ENCODE measurements at places on chromosomes 4 and X.

DNA sequence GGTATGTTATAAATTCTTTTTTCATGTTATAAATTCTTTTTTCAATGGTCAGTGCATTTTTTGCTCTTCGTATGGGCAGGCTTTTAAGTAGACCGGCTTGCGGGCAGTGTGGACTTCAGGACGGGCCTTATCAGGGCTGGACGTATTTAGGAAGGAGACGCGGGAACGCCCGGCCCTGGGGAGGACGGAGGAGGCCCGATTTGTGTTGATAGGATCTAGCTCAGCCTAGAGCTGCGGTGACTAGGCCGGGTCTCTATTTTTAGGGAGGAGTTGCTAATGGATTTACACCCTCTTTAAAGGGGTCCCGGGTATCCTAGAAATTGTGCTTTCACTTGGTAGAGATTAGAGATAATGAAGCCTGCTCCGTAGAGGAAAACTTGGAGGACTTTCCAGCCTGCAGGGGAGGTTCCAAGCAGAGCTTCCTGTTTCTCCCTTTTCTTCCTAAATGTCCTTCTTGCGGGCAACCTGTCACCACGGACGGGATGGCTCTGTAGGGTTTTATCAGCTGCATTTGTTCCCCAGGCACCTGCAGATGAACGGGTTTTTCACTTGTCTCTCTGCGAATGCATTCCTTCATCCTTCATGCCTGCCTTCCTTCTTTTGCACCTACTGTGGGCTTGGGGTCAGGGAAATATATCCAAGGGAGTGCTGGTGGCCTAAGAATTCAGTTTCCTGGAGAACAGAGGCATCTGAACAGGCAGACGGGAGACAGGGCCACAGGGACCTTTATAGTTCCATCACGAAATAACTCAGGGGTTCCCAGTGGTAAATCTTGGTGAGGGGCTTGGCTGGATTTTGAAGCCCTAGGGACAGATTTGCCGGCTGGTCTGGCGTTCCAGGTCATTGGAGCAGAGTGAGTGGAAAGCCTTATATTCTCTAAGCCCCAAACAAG lies 1.4 kb downstream of the CD99 start:
- DNase-seq = no peak

DNA sequence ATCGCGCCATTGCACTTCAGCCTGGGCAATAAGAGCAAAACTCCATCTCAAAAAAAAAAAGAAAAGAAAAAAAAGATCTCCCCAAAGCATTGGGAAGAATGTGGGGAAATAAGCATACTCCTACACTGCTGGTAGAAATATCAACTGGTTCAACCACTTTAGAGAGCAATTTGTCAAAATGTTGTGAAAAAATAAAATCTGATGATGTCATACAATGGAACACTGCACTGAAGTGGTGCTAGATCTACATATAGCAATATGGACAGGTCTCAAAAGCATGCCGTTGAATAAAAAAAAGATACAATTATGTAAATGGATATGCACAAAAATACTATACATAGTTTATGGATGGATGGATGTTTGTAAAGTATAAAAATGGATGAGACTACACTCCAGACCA lies 18.3 kb upstream of the HUWE1 start:
- no peak for DNase-seq

- DNase-seq = no peak
Observed at GRCh38 chr4:2619459-2619858, 83.0 kb downstream of the FAM193A start.

DNA sequence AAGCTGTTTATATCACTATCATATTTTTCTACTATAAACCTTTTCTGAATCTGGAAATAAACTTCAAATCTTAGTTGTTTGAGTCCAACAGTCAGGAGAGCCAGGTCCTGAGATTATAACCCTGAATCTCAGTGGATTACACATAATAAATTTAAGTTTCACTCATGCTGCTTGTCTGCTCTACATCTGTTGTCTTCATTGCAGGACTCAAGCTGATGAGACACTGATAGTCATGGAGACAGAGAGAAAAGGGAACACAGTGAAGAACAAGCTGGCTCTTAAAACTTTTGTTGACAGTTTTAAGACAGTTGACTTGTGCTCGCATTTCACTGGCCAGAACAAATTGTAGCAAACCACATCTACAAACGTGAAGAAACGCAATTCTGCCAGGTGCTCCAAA lies 327.0 kb upstream of the CTSO start:
- DNase-seq = no peak

- DNase-seq = no peak
Observed at GRCh38 chr4:79197275-79198009, 128.4 kb downstream of the NAA11 start.

- DNase-seq = no peak
Observed at GRCh38 chr4:29540439-29541102, 1179.6 kb upstream of the PCDH7 start.

GRCh38 chr4:138393886-138394610 lies 151.9 kb upstream of the SLC7A11 start:
- no peak for DNase-seq

DNA sequence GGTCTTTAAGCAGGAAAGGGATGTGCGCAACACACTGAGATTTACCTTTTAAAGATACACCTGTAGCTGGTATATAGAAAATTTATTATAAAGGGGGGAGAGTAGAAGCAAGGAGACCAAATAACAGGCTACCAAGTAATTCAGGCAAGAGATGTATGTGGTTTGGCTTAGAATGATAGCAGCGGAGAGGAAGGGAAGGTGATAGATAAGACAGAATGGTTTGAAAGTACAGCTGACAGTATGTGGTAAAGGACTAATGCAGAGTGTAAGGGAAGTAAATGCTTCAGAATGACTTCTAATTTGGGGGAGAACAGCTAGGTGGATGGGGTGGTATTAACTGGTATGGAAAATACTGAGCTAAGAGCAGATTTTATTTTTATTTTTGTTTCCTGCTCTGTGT lies 308.9 kb downstream of the ANTXR2 start:
- no peak for DNase-seq

GRCh38 chr4:41476310-41476885 lies 61.6 kb upstream of the LIMCH1 start:
- no peak for DNase-seq

- no peak for DNase-seq
Observed at GRCh38 chrX:40579141-40579540, 1.6 kb upstream of the ATP6AP2 start.

DNA sequence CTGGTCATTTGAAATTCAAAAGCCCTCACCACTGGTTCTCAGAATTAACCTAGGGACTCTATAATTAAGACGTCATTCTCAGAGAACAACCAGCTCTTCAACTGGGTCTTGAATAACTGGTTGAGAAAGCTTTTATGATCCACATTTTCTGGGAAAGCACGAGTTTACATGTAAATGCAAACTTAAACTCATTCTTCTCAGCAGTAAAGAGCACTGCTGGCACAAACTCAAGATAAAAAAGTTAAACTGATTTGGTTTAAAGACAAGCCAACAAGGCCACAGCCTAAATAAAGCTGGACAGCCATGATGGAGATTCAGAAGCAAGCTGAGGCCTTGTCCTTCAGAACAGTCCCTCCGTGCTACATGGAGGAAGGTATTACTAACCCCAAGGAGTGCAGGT lies 13.2 kb downstream of the BST1 start:
- no peak for DNase-seq

GRCh38 chr4:65918212-65918611 lies 247.9 kb upstream of the EPHA5 start:
- DNase-seq = no peak

GRCh38 chr4:142367418-142368180 lies 478.5 kb downstream of the INPP4B start:
- no peak for DNase-seq
